ENCODE measurements at places on chromosomes 2 and 18.
A peak's percentile ranks its signal among the peaks of the same experiment; 100 is the strongest.

GRCh38 chr2:43559391-43560230, 36.2 kb downstream of the THADA start:
- DNase-seq, result peak; percentile 57

GRCh38 chr2:169175112-169175511, 105.7 kb downstream of the DHRS9 start:
- DNase-seq, result no peak

DNA sequence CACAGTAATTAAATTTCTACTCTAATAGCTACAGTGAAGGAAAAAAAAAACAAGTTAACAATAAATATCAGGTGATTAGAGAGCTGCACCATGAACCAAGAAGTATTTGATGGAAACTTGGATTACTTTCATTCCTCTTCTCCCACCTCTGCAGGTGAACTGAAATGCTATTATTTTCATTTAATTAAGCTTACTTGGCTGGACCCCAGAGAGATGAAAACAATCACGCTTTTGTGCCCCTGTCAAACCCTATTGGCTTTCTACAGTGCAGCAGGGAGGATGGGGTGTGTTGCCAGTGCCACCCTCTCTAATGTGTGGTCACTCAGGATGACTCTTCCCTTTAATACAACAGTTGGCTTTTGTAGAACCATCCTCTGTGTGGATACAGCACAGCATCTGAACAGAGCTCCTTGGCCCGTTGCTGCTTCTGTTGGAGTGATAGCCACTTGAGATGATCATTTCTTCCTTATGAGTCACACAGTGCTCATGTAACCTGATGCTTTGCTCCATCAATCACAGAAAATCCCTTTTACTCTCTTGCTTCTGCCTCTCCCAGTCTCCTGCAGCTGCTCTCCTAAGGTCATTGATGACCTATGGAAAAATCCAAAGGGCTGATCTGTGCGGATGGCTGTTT, 5.5 kb upstream of the ARL4C start:
- DNase-seq, result no peak

- no peak for DNase-seq
Observed at GRCh38 chr18:8235894-8236293, 373.3 kb upstream of the RAB12 start.

DNA sequence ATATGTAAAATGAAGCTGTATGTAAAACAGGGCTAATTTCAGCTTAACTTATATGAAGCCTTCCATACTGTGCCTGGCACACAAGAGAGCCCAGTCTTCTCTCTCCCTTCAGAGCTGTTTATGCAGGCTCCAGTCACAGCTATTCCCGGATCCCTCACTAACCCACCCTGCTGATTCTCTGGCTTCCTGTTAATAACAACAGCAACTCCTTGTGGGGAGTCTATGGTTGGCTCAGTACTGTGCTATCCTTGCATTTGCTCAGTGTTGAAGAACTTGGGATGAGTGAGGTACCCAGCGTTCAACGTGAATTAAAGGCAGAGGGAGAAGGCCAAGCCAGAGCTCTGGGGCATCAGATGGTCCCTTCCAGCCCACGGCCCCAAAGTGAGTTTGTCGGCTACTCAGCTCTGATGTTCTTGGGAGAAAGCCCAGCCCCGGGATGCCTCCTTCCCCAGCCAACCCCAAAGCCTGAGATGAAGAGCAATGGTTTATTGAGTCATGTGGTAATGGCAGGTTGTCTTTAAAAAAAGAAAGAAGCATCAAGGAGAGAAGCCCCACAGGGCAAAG, 43.2 kb downstream of the PSD4 start:
- DNase-seq, result no peak

- DNase-seq, result no peak
Observed at GRCh38 chr2:29035016-29035745, 39.1 kb downstream of the PCARE start.

DNA sequence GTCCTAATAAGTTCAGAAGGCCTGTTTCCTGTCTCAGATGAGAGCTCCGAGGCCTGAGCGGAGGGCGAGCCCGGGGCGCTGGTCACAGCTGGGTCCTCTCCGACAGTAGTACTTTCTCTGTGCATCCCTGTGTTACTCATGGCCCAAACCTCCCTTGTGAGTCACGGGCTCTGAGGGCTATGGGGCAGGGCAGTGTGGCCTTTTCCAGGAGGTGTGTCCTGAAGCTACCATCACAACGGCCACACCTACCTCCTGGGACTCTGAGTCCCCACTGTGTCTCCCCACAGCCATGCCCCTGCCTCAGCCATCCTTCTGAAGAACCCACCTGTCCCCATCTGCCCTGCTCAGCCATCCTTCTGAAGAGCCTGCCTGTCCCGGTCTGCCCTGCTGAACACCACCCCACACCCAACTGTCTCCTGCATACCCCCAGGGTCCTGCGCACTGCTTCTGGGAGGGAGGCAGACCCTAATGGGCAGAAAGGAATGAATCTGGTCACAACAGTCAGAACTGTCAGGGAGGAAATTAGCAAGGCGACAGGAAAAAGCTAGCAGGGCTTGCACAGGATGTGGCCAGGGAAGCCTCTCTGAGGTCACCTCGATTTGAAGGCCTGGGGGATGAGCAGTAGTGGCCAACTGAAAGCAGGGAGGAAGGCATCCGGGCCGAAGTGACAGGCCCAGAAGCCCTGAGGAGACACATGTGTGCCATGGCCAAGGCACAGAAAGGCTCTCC, 145.4 kb upstream of the RIOK3 start:
- DNase-seq, result peak; percentile 29

- DNase-seq, result peak; percentile 53
Observed at GRCh38 chr2:111100765-111101162, 19.9 kb upstream of the BCL2L11 start.

DNA sequence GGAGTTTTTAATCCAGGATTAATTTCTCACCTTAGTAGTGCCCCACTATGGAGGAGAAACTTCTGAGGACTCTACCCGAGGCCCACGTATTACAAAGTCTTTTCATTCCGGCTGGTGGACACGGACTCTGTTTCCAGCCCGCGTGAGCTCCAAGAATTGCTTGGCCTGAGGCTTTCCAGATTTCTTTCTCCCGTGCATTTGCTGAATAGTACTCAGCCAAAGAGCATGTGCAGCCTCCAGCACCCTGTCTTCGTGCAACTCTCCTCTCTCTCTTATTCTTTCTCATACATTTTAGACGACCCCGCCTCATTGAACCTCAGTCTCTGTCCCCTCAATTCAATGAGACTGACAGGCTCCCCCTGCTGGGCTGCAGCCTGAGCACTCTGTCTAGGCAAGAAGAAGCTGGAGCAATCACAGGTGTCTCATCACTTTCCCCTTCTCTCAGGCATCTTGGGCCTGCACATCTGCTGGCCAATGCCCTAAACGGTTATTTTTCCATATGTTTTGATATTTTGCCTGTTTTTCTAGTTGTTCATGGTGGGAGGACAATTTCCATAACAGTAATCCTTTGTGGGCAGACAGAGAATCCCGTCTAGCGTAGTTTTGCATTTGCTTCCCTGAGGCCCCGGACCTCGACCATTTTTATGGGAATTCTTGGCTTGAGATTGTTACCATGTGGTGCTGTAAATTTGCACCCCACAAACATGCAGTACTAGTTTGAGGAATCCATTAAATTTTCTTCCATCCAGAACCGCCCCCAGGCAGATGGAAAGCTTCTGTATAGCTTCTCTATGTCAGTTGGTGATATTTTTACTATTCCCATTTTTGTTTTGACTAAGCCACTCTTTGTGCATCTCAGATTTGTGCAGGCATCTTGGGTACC, 50.1 kb upstream of the LPIN2 start:
- DNase-seq, result peak; percentile 82

DNA sequence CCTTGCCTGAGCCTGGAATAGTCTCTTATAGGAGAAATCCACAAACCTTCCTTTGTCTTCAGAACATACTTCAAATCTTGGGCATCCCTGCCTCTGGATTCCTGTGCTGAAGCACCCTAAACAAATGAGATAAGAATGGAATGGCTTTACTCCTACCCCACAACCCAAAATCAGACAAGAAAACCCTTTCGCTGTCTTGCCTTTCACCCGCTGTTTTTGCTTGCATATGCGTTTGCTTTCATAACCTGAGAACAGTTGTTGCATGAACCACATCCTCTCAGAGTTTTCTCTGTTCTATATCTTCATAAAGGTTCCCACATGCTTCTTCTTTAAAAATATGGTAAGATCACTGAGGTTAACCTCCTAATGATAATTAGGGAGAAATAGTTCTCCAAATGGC, 132.1 kb upstream of the MAP3K20 start:
- DNase-seq, result no peak

DNA sequence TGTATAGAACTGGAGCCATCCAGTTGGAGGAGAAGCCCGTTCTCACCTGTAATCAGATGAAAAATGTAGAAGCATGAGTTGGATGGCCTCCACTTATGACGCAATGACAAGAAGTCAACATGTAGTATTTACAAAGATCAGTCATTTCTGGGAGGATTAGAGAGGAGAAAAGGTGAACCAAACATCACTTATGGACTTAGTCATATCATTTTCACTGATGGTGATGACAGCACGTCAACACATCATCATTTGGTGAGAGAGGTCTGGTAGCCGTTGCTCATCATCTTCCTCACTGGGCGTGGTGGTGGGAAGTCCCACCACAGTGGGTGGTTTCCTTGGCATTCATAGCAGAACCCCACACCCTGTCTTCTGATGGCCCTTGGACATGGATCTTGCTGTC, 264.2 kb upstream of the EPAS1 start:
- peak; percentile 70 for DNase-seq

DNA sequence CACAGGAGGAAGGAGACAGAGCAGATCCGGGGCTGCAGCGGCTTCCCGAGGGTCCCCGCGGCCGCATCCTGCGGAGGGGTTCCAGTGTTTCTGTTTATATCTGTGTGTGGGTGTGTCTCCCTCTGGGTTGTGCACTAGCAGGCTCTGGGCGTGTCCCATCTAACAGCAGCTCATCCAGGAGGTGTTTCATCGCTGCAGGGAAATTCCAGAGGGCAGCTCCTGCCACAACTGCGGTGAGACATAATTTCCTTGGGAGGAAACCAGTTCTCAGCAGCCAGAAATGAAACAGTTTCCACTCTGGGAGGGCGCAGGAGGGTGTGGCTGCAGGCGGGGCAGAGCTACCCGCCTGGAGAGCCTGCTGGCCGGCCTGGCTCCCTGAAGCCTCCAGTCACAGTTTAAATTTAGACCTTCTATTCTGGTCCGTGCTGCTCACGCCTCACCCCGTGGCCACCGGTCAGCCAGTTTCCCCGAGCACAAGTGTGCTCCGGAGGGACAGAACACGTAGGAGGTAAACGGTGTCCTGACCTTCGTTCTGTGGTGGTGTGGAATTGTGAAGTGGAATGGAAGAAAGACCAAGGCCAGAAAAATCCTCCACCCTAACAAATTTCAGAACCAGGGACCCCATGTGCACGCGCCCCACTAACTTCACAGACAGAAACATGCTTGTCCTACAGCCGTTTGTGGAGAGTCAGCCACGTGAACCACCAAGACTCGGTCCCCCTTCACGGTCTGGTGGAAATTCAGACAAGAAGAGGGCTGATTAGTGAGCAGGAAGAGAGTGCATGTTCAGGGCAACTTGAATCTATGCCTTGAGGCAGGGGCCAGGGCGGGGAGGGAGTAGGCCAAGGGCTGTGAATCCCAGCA, 50.2 kb downstream of the TEX44 start:
- DNase-seq, result peak; percentile 73

- no peak for DNase-seq
Observed at GRCh38 chr2:207993151-207993763, 32.1 kb downstream of the PLEKHM3 start.

GRCh38 chr2:195408196-195408595, 248.8 kb upstream of the SLC39A10 start:
- no peak for DNase-seq

- DNase-seq, result no peak
Observed at GRCh38 chr2:144426355-144426754, 93.6 kb downstream of the ZEB2 start.

DNA sequence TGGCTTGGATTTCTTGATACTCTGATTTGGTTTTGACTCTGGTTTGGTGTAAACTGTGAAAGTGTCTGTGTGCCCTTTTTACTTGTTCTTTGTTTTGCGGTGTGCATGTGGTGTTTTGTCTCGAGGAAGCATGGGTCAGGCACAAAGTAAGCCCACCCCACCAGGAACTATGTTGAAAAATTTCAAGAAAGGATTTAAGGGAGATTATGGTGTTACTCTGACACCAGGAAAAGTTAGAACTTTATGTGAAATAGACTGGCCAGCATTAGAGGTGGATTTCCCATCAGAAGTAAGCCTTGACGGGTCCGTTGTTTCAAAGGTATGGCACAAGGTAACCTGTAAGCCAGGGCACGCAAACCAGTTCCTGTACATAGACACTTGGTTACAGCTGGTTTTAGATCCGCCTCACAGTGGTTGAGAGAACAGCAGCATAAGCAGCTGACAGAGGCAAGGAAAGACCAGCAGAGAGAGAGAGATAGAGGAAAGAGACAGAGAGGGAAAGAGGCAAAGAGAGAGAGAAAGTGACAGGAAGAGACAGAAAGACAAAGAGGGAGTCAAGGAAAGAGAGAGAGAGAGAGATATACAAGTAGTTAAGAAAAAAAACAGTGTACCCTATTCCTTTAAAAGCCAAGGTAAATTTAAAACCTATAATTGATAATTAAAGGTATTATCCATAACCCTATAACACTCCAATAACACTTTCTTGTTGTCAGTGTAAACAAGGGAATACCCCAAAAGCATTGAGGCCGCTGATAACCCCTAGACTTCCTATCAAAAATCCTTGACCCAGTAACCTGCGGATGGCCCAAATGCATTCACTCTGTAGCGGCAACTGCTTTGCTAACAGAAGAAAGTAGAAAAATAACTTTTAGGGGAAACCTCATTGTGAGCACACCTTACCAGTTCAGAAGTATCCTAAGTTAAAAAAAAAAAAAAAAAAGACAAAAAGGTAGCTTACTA, 42.6 kb downstream of the TFPI start:
- no peak for DNase-seq

DNA sequence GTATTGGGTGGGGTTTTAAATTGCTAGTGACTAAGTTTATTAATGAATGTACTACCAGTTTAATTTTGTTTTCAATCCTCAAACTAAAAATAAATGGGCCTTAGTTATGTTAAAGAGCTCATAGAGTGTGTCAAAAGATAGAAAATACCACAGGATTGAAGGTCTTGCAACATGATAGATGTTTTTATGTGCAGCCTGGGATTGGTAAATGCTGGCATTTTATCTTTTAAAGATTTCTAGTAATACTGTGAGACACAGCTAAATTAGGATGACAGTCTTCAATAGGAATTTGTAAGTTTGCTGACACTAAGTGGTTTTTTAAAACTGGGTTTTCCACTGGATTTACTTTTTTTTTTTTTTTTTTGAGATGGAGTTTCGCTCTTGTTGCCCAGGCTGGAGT, 122.3 kb downstream of the HAUS1 start:
- DNase-seq, result no peak

DNA sequence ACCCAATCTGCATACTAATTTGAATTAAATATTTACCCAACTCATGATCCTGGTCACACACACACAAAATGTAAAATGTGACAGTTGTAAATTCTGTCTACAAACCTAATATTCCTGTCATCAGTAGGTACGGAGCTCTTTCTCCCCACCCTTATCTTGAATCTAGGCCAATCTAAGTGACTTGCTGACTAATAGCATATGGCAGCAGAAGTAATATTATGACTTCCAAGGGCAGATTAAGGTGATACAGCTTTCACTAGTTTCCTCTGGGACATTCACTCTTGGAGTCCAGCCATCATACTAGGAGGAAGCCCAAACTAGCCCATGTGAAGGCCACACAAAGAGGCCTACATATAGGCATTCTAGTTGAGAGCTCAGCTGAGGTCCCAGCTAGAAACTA, 89.4 kb downstream of the TMEM131 start:
- no peak for DNase-seq

- no peak for DNase-seq
Observed at GRCh38 chr18:52723550-52723970, 383.6 kb downstream of the DCC start.

- DNase-seq, result no peak
Observed at GRCh38 chr18:63365876-63366212, 1.2 kb downstream of the KDSR start.

Data from activated T-cell treated with anti-CD3 and anti-CD28 coated beads, Interleukin-2, amount 50 U/mL, for 48 hours (primary cell).